ENCODE measurements at places on chromosomes 7 and 10. TPM values are rescaled to one million over a fixed set of nuclear protein-coding genes. Genes with fewer than 3 reads are reported as not detected.

Gene OR2A12
- total RNA-seq: not detected

Gene CPVL
- not detected for total RNA-seq

Gene SLC16A12
- total RNA-seq: 2.6 TPM

Gene HOXA5
- 130 TPM for total RNA-seq

Gene GSTO2
- 15.1 TPM for total RNA-seq

Gene SEC61G
- total RNA-seq: 719 TPM

Gene USP6NL
- 8.2 TPM for total RNA-seq

Data from Caki2 (cell line).